Panc1 (cell line): ENCODE measurements at places on chromosomes 7 and 10. TPM values are rescaled to one million over a fixed set of nuclear protein-coding genes. Genes with fewer than 3 reads are reported as not detected.
A peak's percentile ranks its signal among the peaks of the same experiment; 100 is the strongest.

DNA sequence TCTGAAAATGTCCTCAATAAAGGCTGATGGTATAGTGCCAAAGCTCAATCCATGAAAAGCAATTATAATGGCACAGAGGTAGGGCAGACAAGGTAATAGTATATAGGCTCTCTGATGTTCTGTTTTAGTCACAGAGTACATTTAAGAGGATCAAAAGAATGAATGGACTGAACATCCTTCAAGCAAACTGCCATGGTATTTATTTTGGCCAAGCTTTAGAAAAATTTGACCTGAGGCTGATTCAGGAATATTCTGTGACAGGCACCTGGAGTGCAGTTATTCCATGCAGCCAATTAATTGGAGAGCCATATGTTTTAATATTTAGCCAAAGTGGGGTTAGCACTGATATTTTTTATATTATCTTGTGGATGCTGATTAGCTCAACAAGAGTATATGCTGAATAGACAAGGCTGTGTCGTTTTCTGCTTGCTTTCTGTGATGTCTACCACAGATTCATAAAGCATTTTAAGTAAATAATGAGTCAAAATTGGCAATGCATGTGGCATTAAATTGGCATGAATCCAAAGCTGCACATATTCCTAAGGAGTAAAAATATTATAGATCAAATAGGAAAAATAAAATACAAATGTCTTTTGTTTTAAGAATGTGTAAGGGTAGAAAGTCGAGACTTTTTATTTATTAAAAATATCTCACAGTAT lies 177.4 kb downstream of the PCLO start:
- no peaks in the 10 kb centered on the region for H3K36me3 ChIP-seq
- no peak overlapping the region for H3K4me3 ChIP-seq
- H3K27ac ChIP-seq, result no peak overlapping the region
- no peak for DNase-seq
- no peaks in the 10 kb centered on the region for H3K4me1 ChIP-seq

- no peaks in the 10 kb centered on the region for H3K4me1 ChIP-seq
- H3K36me3 ChIP-seq, result peaks cover 9% of the 10 kb centered on the region; the same call in 1 of the 2 replicates
- no peak overlapping the region for H3K27ac ChIP-seq
- H3K27me3 ChIP-seq, result no peaks in the 10 kb centered on the region
These were observed 41.9 kb downstream of the ANKMY2 start for GRCh38 chr7:16603633-16604032.

GRCh38 chr7:142000244-142000643 lies 4.6 kb downstream of the MGAM start:
- no peak for DNase-seq
- H3K4me1 ChIP-seq, result no peaks in the 10 kb centered on the region
- H3K4me3 ChIP-seq, result no peak overlapping the region
- no peaks in the 10 kb centered on the region; the same call in 1 of the 2 replicates for H3K36me3 ChIP-seq
- H3K27me3 ChIP-seq, result no peaks in the 10 kb centered on the region
- H3K27ac ChIP-seq, result no peak overlapping the region

DNA sequence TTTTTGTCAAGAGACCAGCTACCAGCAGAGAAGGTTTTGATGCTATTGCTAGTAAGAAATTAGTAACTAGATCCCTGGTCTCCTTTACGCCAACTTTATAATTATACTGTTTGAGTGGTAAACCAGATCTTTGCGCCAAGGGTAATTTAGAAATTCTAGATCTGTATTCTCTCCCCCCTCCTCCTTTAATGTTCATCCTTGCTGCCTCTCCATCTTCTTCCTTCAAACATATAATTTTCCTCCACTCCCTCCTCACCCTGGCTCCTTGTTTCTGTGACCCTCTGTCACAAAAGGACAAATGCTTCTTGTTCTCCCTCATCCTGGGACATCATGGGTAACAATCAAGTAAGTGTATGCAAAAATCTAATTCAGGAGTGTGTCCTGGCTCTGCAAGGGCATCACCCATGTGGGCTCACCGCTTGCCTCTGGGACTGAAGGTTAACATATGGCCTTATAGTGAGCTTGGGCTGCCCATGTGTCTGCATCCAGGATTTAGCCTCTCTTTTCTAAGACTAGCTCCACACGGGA lies 121.2 kb downstream of the BAMBI start:
- no peak overlapping the region for H3K4me3 ChIP-seq
- H3K27me3 ChIP-seq, result no peaks in the 10 kb centered on the region
- no peak overlapping the region for H3K27ac ChIP-seq
- H3K36me3 ChIP-seq, result no peaks in the 10 kb centered on the region

- H3K4me3 ChIP-seq, result no peak overlapping the region
- no peak overlapping the region for H3K27ac ChIP-seq
- DNase-seq, result no peak
- H3K4me1 ChIP-seq, result no peaks in the 10 kb centered on the region
- no peaks in the 10 kb centered on the region for H3K27me3 ChIP-seq
- no peaks in the 10 kb centered on the region for H3K36me3 ChIP-seq
These were observed 25.1 kb upstream of the RAB18 start for GRCh38 chr10:27479016-27479415.

GRCh38 chr10:133326745-133327650 lies 9.7 kb downstream of the CALY start:
- no peaks in the 10 kb centered on the region for H3K27me3 ChIP-seq

- DNase-seq, result no peak
- peaks cover 4% of the 10 kb centered on the region; the same call in 1 of the 2 replicates for H3K36me3 ChIP-seq
- no peak overlapping the region for H3K4me3 ChIP-seq
- H3K27me3 ChIP-seq, result no peaks in the 10 kb centered on the region
These were observed 28.0 kb downstream of the PRPF18 start for GRCh38 chr10:13614530-13615332.

DNA sequence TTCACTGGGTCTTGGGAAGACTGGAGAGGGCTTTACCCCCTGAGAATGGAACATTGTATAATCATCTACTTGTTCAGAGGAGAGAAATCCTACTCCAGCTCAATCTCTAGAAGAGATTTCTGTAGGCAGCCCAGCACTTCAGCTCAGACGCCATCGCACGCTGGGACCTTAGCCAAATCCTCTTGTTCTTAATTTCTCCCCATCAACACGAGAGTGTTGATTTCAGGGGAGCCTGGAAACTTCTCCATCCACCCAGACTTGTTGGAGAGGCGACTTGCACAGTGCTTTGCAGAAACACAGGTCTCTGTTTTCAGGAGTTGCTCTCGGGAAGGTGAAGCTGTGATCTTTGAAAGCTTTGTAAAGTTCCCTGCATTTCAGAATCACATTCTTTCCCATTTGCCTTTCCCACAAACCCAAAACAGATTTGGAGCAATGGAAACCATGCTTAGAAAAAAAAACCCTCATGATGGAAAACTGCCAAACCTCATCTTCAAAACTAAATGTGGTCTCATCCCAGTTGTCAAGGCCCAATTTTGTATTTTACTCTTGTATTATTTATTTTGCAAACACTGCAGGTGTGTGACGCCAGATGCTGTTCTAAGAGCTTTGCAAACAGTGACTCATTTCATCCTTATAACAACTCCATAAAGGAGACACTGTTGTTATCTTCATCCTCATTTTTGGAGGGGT lies 60.9 kb downstream of the CALML3 start:
- no peak overlapping the region for H3K27ac ChIP-seq
- no peaks in the 10 kb centered on the region for H3K27me3 ChIP-seq
- H3K36me3 ChIP-seq, result no peaks in the 10 kb centered on the region
- DNase-seq, result no peak

- no peaks in the 10 kb centered on the region for H3K36me3 ChIP-seq
- no peaks in the 10 kb centered on the region for H3K27me3 ChIP-seq
- no peaks in the 10 kb centered on the region for H3K4me1 ChIP-seq
- DNase-seq, result no peak
These were observed 16.1 kb upstream of the NDST2 start for GRCh38 chr10:73827346-73828089.

DNA sequence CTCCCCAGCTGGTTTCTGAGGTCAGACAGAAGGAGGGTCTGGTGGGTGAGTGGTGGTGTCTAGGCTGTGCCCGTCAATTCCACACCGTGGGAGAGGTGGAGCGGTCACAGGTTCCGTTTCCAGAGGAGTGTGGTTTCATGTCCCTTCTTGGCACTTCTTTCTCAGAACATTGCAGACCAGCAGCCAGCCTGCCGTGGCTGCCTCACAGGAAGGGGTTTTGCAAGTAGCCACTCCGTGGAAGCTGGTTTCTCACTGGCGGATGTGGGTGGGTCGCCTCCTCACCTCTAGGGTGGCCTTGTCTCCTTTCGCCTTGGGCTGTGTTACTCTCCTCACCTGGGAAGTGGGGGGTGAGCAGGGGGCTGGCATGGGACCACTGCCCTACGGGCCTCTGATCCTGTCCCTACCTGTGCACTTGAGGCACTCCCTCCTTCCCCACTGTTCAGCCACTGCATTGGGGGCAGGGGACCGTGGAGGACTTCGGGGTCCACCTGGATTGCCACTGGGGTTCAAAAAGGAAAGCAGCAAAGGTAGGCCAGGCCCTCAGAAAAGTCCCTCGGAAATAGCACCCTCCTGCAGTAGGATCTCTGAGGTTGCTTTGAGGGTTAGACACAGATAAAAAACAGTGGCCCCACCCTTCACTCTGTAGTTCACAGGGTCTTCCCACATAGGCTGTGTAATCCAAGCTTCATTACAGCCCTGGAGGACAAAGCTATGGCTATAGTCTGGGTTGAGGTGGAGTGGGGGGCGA lies 33.9 kb downstream of the TSPAN14 start:
- H3K27ac ChIP-seq, result no peak overlapping the region
- no peak for DNase-seq
- H3K4me1 ChIP-seq, result no peaks in the 10 kb centered on the region
- H3K36me3 ChIP-seq, result no peaks in the 10 kb centered on the region
- no peaks in the 10 kb centered on the region for H3K27me3 ChIP-seq

DNA sequence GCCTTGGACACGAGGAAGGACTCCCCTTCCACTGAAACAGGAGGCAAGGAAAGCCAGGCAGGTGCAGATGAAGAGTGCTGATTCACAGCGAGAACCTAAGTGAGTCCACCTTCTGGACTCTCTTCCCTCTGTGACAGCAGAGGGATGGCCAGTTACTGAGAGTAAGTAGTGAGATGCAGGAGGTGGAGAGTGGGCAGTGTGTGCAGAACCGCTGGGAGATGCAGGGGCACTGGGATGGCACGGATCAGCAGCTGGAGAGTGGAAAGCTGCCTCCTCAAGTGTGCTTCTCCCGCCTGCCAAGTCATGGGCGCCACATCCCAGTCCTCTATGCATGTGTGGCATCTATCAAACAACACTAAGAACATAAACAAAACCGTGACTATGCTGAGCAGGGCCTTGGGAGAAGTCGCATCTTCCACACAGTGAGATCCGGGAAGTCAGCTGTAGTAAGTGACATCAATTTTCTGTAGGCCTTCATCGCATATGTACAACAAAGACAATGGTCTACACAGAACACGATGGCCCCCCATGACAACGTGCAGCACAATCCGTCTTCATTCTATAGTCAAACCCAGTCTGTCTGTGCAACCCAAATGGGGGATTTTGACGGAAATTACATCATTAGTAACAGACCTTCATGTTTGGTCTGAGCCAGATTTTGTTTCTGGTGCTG lies 217.4 kb upstream of the KLF14 start:
- H3K4me1 ChIP-seq, result peaks cover 71% of the 10 kb centered on the region
- peak overlapping the region; percentile 71 for H3K27ac ChIP-seq
- H3K27me3 ChIP-seq, result no peaks in the 10 kb centered on the region
- H3K36me3 ChIP-seq, result no peaks in the 10 kb centered on the region
- H3K4me3 ChIP-seq, result no peak overlapping the region

DNA sequence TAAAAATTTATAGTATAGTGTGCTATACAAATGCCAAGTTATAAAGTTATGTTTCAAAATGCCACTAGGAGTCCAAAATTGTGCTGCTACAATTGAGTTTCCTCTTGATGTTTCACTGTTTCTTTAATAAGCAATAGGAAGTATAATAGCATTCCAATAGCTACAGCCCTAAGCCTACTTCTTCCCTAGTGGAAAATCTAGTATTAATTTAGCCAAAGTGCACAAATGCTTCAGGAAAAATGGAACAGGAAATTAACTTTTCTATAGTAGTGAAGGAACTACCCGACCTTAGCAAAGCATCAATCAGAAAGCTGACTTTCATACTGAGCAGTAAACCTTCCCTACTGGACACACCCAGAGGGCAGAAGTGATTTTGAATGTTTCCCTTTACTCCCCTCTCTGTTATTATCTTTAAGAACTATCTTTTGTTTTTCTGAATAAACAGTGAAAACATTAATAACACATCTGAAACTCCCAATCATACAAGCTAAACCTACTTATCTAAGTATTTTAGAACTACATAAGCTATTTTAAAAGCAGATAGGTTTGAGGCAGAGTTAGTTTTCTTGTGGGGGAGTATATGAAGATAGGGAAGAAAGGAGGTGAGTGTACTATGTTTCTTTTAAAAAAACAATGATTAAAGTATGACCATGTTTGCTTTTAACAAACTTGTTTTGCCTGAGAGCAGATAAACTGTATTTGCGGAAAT lies 13.7 kb downstream of the CPED1 start:
- DNase-seq, result no peak
- peaks cover 24% of the 10 kb centered on the region for H3K27me3 ChIP-seq
- no peaks in the 10 kb centered on the region for H3K36me3 ChIP-seq

DNA sequence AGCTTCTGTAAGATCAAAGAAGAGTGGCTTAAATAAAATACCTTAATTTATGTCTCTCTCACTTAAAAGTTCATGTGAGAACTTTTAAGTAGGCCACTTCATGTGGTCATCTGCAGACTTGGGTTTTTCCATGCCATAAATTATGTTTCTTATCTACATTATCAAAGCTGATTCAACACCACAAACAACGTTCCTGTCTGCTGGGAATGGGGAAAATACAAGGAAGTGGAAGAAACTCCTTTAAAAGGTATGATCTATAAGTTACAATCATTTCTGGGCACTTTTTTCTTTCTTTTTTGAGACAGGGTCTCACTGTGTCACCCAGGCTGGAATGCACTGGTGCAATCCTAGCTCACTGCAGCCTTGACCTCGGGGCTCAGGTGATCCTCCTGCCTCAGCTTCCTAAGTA lies 16.9 kb upstream of the OTUD1 start:
- no peaks in the 10 kb centered on the region for H3K36me3 ChIP-seq
- no peak overlapping the region for H3K4me3 ChIP-seq
- no peak overlapping the region for H3K27ac ChIP-seq
- no peaks in the 10 kb centered on the region for H3K4me1 ChIP-seq
- DNase-seq, result no peak

The FRMPD2 gene
- not detected for total RNA-seq

The FGFR2 gene
- 5.7 TPM for total RNA-seq

The CAV2 gene
- total RNA-seq, result 217 TPM

The TRIL gene
- total RNA-seq, result not detected

The WDFY4 gene
- total RNA-seq, result 0.23 TPM

The IGF2BP3 gene
- 80.2 TPM for total RNA-seq

The TAS2R5 gene
- 0.77 TPM for total RNA-seq
